ENCODE measurements at places on chromosomes 6 and 20.

GRCh38 chr20:3767110-3767426 lies 485 bp downstream of the ADISSP start:
- ATAC-seq, result no peak

- peak; percentile 84 for ATAC-seq
Measured at GRCh38 chr20:33370291-33370690, 31.0 kb downstream of the CDK5RAP1 start.

GRCh38 chr6:20319520-20320357 lies 81.9 kb upstream of the E2F3 start:
- ATAC-seq, result peak; percentile 92

- no peak for ATAC-seq
Measured at GRCh38 chr6:154093231-154094044, 54.4 kb downstream of the OPRM1 start.

DNA sequence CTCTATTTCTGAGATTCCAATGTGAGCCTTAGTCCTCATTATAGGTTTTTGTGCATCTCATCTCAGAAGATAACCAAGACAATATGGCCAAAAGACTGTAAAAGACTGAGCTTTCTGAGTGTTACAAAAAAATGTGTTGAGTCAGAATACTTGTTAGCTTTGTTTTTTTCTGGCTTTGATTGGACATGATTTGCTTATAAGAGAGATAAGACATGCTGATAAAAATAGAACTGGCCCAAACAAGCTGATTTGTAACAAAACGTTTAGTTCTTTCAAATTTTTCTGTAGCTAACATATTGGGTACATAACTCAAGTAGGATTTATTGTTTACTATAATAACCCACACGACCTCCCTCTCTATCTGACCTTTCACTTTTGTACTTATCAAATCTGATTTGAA lies 32.9 kb downstream of the FILIP1 start:
- ATAC-seq, result no peak

GRCh38 chr6:23728707-23729106 lies 397.3 kb upstream of the NRSN1 start:
- ATAC-seq, result no peak

- peak; percentile 71 for ATAC-seq
Measured at GRCh38 chr6:24721461-24722215, 2.7 kb upstream of the C6orf62 start.

GRCh38 chr6:125367036-125367782 lies 65.4 kb upstream of the HDDC2 start:
- ATAC-seq, result no peak

DNA sequence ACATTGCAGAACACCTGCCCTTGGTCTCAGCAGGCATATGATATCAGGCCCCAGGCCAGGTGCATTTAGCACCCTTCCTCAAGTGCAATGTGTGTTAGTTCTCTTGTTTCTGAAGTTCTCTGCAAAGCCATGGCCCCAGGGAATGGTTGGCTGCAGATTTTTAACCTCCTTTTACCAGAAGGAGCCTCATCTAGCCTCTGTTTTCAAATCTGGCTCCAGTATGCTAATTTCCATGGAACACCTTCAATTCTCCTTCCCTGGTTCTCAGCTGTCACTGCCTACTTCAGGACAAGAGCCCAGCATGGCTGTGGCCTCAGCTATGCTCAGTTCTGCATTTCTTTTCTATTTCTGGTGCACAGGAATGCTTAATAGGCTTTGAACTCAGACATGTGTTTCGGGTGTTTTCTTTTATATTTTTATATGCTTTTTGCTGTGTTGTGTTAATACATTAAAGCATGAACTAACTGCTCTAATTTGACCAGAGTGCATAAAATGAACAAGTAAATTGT lies 51.6 kb upstream of the OGFRL1 start:
- no peak for ATAC-seq

DNA sequence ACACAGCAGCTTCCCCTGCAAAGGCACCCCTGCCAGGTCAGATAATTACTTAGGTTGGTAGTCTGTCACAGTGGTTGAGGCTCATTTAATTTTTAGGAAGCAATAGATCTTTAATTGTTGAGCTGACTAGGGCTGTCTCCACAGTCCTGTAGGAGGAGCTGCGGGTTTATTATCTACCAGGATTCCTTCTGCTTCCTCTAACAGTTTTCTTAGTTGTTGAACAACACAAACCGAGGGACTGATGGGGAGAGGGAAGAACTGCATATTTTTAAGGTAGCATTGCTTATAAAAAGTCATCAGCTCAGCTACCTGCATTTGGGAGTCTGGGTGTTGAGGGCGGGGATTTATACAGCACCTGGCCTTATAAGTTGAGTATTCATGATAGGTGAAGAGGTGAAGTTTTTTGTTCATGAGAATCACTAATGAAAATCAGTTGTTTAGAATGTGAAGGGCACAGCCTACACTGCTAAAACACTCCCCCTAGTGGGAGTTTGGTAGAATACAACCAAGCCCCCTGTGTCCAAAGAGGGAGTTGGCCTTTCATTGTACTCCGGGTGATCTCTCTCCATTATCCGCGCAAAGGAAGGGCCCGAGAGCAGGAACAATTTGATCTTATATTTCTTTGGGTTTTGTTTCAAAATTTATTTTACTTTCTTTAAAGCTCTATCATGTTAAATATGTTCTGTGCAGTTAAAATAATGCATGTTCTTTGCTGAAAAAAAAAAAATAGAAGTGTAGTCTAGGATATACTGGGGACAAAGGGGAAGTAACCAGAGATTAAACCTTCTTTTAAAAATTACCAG lies 69.6 kb downstream of the SSR1 start:
- peak; percentile 58 for ATAC-seq

GRCh38 chr6:11341867-11342266 lies 109.4 kb upstream of the NEDD9 start:
- no peak for ATAC-seq

- no peak for ATAC-seq
Measured at GRCh38 chr6:47455533-47456209, 21.9 kb upstream of the CD2AP start.

- ATAC-seq, result peak; percentile 60
Measured at GRCh38 chr6:30963641-30964040, 19.9 kb upstream of the MUC21 start.

DNA sequence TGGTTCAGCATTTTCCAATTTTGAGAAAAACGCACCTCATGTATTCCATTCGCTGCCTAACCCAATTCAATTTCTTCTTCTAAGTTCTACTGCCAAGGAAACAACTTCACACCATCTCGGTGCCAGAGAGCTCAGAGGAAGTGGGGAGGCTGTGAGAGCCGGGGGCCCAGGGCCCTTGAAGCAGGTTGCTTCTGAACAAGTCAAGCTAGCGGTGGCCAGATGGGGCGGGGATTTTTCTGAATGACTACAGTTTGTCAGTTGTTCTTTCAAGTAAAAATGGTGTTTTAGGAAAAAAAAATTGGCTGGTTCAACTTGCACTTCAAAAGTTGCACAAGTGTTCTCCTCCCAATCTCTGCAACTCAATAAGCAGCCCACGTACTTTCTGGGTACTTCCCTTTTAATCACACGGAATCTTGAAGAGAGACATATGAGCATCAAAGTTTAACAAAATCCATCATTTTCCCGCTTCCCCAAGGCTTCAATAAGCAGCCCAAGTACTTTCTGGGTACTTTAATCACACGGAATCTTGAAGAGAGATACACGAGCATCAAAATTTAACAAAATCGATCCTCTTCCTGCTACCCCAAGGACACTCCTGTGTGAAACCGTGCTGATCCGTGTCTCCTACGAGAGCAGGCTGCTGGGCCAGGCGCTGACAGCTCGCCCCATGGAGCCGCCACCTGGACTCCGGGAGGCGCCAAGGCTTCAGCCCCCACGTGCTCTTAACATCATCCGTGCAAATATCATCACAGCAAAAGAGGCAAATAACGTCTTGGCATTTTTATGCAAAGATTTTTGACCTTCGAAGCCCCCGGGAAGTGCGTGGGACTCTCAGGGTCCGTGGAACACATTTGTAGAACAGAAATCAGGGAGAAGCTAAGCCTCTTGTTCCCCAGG lies 186.7 kb upstream of the PDE10A start:
- no peak for ATAC-seq

- no peak for ATAC-seq
Measured at GRCh38 chr20:23087587-23088251, 1.6 kb upstream of the CD93 start.

GRCh38 chr6:105510746-105511145 lies 107.9 kb upstream of the PREP start:
- ATAC-seq, result peak; percentile 26

GRCh38 chr6:138004430-138005287 lies 102.6 kb downstream of the PERP start:
- peak; percentile 55 for ATAC-seq

DNA sequence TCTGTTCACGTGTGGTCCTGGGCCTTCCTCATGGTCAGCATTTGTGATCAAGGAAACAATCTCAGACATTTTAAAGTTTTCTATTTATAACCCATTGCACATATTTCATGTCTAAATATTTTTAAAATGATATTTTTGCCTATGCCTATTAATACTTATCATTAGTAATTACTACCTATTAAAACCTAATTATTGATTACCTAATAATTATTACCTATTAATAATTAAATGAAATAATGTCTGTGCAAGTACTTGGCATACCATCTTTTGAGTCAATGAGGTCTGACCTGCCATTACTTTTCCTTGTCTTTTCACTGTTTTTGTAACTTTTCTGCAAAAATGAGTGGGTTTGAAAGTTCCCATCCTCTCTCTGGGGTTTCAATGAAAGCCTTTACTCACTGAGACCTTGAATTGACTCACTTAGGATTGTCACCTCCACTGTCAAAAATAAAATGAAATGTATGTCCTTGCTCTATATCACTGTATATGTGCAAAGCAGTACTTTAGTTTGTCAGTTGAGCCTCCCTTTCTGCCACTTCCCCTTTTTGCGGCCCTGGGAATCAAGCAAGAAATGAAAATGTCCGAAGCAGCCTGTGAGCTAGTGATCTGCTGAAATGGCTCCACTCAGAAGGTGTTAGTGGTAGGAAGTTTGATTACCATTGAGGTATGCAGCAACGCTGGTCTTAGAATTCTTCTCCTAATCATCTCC lies 87.8 kb downstream of the L3MBTL3 start:
- ATAC-seq, result no peak

DNA sequence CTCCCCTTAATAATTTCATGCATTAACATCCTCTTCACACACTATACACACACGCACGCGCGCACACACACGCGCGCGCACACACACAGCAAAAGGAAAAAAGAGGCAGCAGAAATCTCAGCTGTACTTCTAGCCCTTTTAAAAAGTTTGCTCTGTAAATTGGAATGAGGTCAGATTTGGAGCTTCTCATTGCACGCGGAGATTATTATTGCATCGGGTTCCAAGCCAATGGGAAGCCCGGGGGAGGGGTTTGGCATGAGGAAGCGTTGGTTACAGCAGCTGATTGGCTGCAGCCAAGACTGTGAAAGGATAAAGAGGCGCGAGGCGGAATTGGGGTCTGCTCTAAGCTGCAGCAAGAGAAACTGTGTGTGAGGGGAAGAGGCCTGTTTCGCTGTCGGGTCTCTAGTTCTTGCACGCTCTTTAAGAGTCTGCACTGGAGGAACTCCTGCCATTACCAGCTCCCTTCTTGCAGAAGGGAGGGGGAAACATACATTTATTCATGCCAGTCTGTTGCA lies at the start of gene SOX4:
Gene SOX4 (plus strand): TSS at position 340 of the 515 bp plus-strand sequence. CDS start 784 bp downstream, outside the sequence.
- ATAC-seq, result peak; percentile 34

DNA sequence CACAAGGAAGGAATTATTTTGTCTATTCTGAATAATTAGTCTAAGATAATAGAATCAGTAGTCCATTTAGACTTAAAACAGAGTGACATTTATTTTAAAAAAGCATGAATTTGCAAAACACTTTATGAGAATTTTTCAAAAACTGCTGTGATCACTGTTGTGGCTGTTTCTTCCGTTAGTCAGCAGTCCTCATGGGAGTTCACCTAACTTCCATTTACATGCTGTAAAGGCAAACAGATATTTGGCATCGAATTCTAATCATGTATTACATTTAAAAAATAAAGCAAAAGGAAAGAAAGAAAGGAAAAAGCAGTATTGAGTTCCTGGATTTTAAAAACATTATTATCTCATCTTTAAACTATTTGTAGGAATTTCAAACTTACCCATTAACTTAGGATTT lies 111.8 kb downstream of the MTHFD1L start:
- ATAC-seq, result no peak

GRCh38 chr6:144449911-144450597 lies 164.9 kb downstream of the UTRN start:
- ATAC-seq, result no peak

DNA sequence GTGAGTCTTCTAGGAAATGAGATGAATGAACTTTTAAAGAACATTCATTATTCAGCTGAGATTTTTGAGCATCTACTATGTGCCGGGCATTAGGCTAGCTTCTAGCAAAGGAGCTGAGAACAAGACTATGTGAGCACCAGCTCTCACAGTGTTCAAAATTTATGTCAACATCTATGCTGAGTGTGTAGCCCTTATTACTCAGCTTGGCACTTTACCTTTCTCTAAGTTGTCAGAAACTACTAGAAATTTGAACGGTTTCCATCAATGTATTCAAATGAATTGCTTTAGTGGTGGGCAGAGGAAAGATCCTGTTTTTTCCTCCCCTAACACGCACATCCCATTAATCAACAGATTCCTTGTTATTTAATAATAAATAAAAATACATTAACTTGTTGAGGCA lies 33.3 kb downstream of the CYP24A1 start:
- no peak for ATAC-seq

DNA sequence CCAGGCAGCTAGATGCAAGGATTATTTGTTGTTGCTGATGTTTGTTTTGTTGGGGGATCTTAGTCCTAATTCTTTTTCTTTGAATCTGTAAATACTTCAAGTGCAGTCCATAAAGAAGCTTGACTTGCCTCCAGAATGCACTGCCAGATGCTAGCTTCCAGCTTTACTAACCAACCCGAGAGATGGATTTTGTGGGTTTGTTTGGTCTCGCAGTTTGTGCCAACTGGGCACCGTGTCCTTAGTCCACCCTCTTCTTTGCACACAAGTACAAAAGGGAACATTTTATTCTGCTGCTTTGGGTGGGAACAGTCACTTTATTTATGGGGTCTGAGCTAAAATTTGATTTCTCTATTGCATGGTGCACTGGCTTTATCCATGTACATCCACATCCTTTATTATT lies 212.0 kb downstream of the PLCB1 start:
- ATAC-seq, result no peak

GRCh38 chr6:110560239-110561007 lies 84.0 kb upstream of the SLC22A16 start:
- peak; percentile 55 for ATAC-seq

GRCh38 chr6:148557796-148558321 lies 189.0 kb upstream of the UST start:
- peak; percentile 63 for ATAC-seq

- no peak for ATAC-seq
Measured at GRCh38 chr20:19313342-19314069, 101.1 kb downstream of the SLC24A3 start.

- no peak for ATAC-seq
Measured at GRCh38 chr20:38973645-38974044, 11.5 kb downstream of the DHX35 start.

DNA sequence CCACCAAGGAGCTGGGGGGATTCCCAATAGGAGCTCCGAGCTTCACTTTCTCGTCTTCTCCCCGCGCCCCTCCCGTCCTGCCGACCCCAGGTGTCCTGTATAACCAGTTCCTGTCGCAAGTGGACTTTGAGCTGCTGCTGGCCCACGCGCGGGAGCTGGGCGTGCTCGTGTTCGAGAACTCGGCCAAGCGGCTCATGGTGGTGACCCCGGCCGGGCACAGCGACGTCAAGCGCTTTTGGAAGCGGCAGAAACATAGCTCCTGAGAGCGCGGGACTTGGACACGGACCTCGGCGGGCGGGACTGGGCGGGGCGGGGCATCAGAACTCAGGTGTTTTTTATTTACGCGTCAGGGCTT lies 340 bp upstream of the VARS2 start:
- no peak for ATAC-seq

GRCh38 chr20:59006167-59006863 lies 739 bp downstream of the CTSZ start:
- no peak for ATAC-seq

GRCh38 chr6:13396241-13396792 lies 68.0 kb upstream of the TBC1D7 start:
- ATAC-seq, result no peak
